T-helper 1 cell (primary cell): ENCODE measurements at places on chromosomes 2 and 18.

DNA sequence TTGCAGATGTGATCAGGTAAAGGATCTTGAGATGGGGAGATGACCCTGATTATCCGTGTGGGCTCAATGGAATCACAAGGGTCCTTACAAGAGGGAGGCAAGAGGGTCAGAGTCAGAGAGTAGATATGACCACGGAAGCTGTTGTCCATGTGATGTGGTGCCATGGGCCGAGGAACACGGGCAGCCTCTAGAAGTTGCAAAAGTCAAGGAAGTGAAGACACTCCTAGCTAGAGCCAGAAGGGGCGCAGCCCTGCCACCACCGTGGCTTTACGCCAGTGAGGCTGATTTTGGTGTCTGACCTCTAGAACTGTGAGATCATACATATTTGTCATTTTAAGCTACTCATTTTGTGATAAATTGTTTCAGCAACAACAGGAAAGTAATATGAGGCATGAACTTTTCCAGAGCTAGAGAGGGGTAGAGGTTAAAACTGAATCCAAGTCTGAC, 114.4 kb downstream of the CAPN13 start:
- DNase-seq = no peak

DNA sequence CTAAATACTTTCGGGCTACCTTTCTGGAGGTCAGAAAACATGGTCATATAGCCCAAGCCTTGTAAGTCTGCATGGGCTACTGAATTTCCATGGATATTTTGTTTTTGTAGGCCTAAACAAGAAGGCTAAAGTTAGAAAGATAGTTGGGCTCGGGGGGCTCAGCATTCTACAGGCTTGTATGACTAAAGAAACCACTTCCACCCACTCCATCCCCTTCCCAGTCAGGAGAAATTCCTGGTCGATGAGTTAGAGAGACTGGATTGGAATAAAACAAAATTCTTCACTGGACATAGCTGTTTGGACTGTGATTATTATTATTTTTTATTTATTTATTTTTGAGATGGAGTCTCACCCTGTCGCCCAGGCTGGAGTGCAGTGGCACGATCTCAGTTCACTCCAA, 539.4 kb upstream of the TNP1 start:
- DNase-seq = no peak

- DNase-seq = no peak
Observed at GRCh38 chr2:29281086-29281915, 166.1 kb downstream of the CLIP4 start.

DNA sequence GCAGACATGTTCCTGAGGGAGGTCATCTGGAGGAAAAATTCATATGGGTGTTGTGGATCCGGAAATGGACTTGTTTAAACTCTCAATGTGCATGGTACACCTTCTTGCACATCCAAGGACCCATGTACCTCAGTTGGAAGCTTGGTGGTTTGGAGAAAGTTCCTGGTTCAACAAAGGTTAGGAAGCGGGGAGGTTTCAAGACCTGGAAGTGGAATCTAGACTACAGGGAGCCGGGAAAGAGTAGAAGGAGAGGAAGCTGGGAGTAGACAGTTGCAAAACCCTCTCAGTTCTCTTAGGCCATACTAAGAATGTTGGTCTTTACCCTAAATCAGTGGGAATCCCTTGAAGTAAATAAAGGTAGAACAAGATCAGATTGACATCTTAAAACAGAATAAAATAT, 209.8 kb upstream of the SPOPL start:
- DNase-seq = no peak

DNA sequence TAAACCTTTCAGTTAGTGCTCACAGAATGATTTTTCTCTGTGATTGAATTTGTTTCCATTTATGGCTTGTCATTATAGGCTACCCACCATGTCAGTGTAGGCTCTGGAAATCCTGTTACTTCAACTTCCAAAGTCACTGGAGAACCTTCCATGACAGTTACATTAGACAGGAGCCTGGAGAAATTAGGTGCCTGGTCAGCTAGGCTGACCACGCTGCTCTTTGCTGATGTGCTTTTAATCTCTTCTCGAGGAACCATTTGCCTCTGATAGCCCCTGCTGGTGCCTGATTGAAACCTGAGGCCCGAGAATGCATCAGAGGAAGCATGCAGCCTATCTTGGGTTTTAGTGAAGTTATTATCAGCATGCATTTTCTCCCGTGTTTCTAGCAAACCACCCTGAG, 29.6 kb upstream of the TTN start:
- DNase-seq = no peak

GRCh38 chr2:28977176-28977875, 3.8 kb upstream of the TOGARAM2 start:
- DNase-seq = no peak

DNA sequence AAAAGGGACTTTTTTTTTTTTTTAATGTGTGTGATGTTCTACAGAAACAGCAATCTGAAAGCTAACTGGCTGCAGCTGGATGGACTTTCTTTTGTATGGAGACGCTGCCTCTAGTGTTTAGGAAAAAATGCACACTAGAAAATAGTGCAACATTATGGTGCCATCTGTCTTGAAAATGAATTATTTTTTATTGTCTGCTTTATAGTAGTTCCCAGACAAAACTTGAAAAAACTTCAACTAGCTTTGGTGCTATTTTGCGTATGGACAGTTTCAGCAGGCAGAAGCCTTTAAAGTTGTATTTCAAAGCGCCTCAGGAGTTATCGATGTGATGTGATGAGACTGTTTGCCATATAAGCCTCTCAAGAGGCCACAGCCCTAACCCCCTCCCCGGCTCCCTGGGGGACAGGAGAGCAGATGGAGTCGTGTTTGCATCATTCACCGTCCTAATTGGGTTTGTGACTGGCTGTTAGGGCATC, 86.9 kb downstream of the LTBP1 start:
- DNase-seq = no peak

DNA sequence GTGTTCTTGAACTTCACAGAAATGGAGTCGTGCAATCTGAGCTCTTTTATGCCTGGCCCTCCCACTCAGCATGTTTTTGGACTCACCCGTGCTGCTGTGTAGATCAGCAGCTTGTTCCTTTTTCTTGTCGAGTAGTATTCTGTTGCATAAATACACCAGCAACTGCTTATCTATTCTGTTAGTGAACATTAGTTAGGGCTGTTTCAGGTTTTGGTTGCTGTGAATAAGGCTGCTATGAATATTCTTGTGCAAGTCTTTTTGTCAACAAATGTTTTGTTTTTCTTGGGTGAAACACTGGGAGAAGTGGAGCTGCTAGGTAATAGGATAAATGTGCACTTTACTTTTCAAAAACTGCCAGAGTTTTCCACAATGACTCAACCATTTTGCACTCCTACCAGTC, 15.3 kb upstream of the CIDEA start:
- no peak for DNase-seq

DNA sequence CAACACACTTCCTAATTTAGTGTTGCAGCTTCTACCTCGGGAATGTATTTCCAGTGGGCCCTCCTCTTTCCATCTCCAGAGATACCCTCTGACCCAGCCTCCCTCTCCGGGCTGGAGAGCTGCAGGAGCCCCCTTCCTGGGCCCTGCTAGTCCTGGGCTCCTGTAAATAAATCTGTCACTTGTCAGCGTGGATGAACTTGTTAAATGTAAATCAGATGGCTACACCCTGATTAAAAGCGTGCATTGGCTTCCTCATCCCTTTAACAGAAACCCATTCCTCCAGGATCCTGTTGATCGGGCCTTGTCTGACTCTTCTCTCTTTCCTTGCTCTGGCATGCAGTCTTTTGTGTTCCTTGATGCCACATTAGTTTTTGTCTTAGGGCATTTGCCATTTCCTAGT, 2.4 kb downstream of the ZNF236 start:
- no peak for DNase-seq
